ENCODE measurements at places on chromosomes 1 and 21. TPM values are rescaled to one million over a fixed set of nuclear protein-coding genes. Genes with fewer than 3 reads are reported as not detected.

Gene KCNN3
- total RNA-seq, result 3.4 TPM

DNA sequence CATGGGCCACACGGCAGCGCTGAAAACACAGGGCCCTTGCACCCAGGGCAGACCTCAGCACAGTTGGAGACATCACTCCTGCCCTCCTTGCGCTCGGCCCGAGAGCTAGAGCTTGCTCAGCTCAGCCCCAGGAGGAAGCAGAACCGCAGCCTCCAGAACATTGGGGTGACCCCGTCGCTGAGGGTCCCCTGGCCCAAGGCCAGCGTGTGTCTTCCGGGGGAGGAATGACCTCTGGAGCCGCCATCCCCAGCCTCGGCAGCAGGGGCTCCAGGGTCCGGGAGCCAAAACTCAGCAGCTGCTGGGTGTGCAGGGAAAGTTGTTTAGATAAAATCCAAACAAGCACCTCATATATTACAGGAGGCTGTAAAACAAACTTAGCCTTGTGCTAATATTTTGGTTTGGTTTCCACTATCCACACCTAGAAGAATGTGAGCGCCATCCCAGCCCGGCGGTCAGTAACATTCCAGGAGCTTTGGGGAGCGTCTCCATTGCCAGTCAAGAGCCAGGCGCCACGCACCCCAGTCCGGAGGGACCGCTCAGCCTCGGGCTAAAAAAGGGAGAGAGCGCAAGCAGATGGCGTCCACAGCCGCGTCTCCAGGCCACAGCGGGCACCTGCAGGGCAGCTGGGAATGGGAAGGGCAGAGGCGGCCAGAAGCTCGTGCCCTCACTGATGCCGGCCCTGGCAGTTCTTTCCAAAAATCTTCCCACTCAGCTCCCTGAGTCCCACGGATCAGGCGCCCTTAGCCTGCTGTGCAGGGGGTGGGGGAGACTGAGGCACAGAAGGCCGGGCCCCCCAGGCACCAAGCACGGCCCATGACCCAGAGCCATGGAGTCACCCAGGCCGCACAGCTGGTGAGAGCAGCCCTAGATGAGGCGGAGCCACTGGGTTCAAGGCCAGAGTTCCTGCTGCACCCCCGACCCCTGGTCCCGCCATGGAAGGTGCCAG is 52.0 kb downstream of the SLX9 start:
- DNase-seq, result peak; percentile 29

DNA sequence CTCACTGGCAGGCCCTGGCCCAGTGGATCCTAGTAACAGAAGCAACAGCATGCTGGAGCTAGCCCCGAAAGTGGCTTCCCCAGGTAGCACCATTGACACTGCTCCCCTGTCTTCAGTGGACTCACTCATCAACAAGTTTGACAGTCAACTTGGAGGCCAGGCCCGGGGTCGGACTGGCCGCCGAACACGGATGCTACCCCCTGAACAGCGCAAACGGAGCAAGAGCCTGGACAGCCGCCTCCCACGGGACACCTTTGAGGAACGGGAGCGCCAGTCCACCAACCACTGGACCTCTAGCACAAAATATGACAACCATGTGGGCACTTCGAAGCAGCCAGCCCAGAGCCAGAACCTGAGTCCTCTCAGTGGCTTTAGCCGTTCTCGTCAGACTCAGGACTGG is 7.7 kb downstream of the CGN start:
- no peak for DNase-seq

GRCh38 chr1:58619286-58620054 is 42.4 kb upstream of the TACSTD2 start:
- DNase-seq, result no peak

Gene RXFP4
- total RNA-seq, result not detected

Gene TNFRSF9
- not detected for total RNA-seq

DNA sequence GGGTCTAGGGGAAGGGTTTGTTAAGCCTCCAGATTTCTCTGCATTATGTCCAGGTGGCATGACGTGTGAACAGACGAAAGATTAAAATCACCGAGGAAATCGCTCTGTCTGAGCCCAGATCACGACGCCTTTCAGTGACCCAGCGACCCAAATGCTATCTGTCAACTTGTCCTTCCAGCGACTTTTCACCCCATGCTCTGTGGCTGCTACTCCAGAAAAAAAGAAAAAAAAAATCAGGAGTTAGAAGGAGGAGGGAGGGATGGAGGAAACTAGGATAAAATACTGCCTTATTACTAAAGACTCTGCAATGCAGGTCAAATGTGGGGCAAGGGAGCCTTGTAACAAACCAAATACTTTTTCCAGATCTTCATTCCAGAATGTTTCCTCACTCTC is 352.0 kb downstream of the NUF2 start:
- no peak for DNase-seq

DNA sequence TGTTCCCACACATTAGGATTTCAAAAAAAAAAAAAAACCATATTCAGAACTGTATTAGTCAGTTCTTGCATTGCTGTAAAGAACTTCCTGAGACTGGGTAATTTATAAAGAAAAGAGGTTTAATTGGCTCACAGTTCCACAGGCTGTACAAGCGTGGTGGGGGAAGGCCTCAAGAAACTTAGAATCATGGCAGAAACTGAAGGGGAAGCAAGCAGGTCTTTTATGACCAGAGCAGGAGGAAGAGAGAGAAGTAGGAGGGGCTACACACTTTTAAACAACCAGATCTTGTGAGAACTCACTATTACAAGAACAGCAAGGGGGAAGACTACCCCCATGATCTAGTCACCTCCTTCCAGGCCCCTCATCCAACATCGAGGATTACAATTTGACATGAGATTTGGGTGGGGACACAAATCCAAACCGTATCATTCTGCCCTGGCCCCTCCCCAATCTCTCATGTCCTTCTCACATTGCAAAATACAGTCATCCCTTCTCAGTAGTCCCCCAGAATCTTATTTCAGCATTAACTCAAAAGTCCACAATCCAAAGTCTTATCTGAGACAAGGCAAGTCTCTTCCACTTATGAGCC is 51.8 kb downstream of the POU2F1 start:
- DNase-seq, result no peak

DNA sequence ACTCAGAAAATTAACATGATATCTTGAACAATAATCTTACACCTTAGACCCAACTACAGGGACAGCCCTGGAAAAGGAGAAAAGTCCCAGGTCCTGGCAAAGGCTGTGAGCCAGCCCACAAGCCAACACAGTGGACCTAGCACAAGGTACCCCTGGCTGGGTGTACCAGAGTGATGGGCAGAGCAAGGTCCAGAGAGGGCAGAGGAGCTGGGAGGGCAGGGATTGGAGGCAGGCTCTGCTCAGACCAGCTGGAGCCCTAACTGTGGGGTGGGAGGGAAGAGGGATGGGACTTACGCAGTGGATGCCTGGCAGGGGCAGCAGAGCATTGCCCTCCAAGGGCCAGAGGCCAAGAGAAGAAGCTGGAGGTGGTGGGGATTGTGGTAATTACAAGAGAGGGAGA is 101.6 kb downstream of the KCND3 start:
- no peak for DNase-seq

DNA sequence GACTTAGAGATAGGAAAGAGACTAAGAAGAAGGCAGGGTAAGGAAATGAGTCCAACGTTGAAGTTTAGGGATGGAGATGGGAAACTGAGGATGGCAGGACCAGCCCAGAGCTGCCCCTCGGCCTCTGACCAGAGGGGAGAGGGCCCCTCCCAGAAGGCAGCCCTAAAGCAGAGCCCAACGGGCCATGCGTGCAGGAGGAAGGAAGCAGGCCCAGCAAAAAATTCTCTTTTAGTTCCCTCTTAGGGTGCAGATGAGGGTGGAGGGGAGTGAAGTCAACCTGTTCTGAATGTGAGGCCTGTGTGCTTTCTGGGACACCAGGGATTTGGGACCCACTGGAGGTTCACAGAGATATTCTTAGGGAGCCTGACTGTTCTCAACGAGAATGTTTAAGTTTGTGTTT is 225.4 kb downstream of the RHOU start:
- no peak for DNase-seq

DNA sequence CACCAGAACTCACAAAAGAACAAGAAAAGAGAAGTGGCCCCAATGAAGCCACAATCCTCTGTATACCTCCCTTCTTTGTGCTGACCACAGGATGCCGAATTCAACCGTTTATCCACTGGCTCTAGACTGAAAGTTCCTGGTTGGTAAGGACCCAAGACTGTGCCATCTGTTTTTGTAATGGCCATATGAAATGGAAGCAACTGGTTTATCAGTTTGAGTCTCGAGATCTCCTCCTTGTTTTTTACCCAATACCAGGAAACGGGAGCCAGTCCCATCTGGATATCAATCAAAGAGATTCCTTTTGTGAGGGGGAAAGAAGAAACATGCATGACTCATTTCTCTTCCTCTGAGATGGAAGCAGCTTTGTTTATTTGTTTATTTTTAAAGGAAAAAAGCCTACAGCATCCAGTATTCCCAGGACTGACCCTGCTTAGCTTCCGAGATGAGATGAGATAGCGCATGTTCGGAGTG is 32.4 kb upstream of the ZNF124 start:
- no peak for DNase-seq

Measured in Right ventricle myocardium superior (tissue), 1 donor.